Stimulated activated CD4-positive, alpha-beta T cell treated with anti-CD3 and anti-CD28 coated beads, Interleukin-2, amount 100 ng/mL, for 24 hours (primary cell): ENCODE measurements at places on chromosomes 3 and 15.

DNA sequence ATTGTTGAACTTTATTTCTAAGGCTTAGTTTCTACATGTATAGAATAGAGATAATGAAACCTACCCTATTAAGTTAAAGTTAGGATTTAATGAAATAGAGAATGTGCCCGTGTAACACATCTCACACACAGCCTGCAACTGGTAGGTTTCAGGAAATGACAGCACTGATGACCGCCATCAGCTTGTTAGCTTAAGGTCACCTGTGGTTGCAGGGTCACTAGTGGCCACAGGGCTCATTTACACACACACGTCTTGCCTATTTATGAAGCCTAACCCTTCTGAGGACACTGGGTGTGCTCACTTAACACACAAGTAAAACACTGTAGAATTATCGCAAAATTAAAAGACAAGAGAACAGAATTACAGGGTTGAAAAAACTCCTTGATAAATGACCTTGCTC, 20.1 kb downstream of the CHRM5 start:
- DNase-seq, result no peak

DNA sequence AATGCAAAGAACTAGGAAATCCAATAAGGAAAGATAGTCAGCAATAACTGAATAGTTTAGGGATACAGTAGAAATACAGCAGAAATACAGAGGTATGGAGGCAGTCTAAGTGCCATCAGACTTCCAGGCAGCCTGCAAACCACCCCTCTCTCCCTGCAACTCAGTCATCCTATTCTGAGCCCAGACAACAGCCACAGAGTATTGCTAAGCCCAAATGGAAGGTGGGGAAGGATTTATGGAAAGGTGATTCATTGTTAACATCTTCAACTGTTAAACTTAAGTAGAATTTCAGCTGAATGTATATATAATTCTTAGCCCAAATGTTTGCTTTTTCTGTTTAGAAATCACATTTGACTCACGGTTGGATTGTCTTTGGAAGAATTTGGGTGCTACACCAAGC, 300.4 kb downstream of the RBMS3 start:
- DNase-seq, result no peak

DNA sequence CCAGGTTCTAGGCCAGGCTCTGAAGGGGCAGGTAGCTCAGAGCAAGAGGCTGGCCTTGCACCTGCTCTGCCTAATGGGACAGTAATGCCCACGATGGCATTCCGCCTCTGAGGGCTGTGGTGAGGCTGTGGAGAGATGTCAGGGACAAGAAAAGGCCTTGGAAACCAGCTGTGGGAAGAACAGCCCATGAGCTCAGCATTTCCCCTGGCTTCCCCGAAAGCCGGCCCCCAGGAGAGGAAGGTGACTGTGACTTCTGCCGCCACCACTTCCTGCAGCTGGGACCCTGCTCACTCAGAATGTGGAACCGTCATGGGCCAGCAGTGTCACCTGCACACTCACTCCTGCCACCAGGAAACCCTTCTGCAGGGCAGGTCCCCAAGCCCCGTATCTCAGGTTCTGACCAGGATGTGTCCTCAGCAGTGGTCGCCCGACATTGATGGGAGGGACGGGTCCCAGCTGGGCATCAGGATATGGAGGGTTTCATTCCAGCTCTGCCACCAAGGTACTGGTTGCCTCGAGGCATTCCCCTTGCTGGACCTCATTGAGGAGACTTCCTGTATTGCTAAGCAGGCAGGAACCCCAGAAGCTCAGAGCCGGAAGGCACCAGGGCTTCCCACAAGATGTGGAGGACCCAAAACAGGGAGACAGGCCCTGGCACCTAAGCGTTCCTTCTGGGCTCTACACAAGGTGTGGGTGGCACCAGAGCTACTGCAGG, 30.7 kb downstream of the SEMA7A start:
- DNase-seq, result peak; percentile 88

- no peak for DNase-seq
Observed at GRCh38 chr3:70539908-70540307, 227.5 kb upstream of the MDFIC2 start.

DNA sequence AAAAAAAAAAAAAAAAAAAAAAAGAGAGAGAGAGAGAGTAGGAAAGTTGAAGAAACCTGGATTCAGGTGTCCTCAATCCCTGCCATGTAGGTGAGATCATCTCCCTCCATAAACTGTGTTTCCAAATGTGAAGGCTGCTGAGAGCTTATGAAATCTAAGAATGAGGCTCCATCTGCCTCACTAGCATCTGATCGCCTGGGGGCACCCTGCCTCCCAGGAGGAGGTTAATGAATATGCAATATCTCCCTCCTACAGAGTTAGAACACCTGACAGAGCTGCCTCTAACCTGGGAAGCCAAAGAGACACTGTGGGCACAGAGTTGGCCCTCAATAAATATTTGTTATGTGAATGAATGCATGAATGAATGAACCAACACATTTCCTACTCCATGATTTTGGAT, 23.8 kb upstream of the ZNF148 start:
- DNase-seq, result no peak

- DNase-seq, result no peak
Observed at GRCh38 chr15:67125589-67126502, 60.4 kb downstream of the SMAD3 start.

DNA sequence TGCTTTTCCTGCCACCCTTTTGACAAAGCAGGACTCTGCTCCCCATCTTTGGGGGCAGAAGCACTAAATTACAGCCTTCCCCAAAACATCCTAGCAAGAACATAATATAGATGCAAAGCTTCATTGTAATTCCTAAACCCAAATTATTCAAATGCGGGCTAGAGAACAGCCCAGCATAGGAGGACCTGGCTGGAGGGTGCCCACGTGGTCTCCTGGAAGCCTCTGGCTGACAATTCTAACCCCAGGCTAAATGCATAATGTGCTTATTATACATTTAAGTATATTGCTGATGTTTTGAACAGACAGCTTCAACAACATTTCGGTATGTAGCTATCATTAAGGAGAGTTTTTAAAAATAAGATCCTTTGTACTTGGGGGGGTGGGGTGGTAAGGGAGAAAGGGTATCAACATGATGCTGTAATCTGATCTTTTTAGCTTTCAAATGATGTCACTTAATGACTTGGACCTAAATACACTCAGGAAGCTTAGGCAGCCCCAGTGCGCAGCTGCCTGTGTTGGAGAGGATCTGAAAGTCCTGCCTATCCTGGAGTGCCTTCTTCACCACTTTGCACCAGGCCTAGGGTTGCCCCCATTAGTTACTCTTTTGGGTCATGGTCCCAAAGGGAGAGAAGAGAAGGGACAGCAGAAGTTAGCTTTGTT, 57.2 kb upstream of the USP3 start:
- DNase-seq, result no peak

DNA sequence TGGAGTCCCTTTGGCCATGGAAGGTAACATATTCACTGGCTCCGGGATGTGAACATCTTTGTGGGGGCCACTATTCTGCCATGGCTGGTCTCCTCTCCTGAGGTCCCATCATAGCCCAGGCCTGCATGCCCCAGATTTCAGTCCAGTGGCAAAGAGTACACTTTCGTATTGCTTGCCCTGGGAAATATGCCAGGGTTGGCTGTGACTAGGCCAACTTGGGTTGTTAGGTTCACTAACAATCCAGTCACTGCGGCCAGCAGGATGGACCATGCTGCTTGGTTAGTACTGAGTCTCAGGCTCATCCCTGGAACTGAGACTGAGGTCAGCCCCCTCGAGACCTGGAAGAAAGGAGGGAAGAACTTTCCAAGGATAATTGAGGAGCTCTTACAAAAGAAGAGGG, 9.8 kb upstream of the EEFSEC start:
- no peak for DNase-seq
